ENCODE measurements at places on chromosomes 7 and 10.

DNA sequence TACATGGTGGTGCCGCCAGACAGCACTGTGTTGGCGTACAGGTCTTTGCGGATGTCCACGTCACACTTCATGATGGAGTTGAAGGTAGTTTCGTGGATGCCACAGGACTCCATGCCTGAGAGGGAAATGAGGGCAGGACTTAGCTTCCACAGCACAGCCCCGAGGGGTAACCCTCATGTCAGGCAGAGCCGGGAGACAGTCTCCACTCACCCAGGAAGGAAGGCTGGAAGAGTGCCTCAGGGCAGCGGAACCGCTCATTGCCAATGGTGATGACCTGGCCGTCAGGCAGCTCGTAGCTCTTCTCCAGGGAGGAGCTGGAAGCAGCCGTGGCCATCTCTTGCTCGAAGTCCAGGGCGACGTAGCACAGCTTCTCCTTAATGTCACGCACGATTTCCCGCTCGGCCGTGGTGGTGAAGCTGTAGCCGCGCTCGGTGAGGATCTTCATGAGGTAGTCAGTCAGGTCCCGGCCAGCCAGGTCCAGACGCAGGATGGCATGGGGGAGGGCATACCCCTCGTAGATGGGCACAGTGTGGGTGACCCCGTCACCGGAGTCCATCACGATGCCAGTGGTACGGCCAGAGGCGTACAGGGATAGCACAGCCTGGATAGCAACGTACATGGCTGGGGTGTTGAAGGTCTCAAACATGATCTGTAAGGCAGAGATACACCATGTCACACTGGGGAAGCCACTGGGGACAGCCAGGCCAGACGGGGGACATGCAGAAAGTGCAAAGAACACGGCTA, 104.6 kb upstream of the TNRC18 start:
- no peaks in the 10 kb centered on the region for H3K27me3 ChIP-seq
- DNase-seq: no peak
- H3K36me3 ChIP-seq: peaks cover 33% of the 10 kb centered on the region
- peak overlapping the region; percentile 91 for H3K4me3 ChIP-seq
- H3K4me1 ChIP-seq: peaks cover 40% of the 10 kb centered on the region
- peak overlapping the region; percentile 92 for H3K27ac ChIP-seq

GRCh38 chr10:52316500-52316899, 2.4 kb downstream of the DKK1 start:
- H3K27ac ChIP-seq: peak overlapping the region; percentile 29
- H3K36me3 ChIP-seq: no peaks in the 10 kb centered on the region
- peaks cover 61% of the 10 kb centered on the region for H3K4me1 ChIP-seq
- no peak for DNase-seq
- H3K27me3 ChIP-seq: no peaks in the 10 kb centered on the region

DNA sequence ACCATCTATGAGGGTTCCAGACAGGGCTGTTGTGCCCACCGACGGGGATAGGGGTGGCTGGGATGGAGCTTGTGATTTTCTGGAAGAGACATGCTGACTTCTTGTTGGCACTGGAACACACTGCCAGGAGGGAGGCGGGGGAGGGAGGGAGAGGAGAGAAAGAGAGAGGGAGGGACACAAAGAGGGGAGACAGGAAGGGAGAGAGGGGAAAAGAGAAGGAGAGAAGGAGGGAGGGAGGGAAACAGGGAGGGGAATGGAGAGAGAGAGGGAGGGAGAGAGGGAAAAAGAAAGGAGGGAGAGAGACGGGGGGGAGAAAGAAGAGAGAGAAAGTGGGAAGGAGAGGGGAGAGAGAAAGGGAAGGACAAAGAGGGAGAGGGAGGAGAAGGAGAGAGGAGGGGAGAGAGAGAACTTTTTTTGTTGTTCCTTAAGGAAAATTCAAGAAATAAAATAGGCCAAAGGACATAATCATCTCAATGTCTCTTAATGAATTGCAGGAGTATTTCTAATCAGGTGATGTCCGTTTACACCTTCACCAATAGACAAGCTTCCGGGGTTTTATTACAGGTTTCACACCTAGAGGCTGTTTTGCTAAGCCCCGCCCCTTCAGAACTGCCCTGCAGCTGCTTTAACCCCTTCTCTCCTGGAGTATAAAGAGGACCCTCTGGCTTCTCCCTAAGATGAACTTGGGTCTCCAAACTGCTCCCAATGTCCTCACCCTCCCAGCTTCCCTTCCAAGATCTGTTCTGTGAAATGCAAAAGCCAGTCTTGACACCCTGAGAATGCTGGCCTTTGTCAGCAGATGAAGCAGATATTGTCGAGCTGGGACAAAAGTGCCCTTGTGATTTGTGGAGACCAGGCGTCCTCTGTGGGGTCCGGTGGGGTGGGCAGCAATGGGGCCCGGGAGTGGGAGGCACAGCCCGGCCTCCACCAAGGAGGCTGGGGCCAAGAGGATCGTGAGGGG, 82.0 kb upstream of the GTF2IRD1 start:
- peaks cover 9% of the 10 kb centered on the region for H3K4me1 ChIP-seq
- H3K4me3 ChIP-seq: no peak overlapping the region
- no peak for DNase-seq
- H3K27ac ChIP-seq: no peak overlapping the region
- no peaks in the 10 kb centered on the region for H3K27me3 ChIP-seq

DNA sequence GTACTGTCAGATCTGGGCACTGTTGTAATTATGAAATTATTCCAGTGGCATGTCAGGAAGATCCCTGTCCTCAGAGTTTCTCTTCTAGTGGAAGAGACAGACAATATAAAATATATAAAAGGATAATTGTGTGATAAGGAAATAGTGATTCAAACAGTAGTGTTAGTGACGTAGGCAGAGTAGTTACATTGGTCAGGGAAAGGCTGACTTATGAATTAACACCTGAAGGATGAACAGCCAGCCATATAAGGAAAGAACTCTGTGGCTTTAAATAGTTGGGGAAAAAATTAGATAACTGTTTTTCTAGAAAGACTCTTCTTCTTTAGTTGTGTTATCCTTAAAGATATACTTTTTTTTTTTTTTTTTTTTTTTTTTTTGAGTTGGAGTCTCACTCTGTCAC, 37.7 kb downstream of the WAC start:
- H3K27me3 ChIP-seq: no peaks in the 10 kb centered on the region
- H3K36me3 ChIP-seq: peaks cover 13% of the 10 kb centered on the region
- H3K4me1 ChIP-seq: peaks cover 58% of the 10 kb centered on the region
- no peak for DNase-seq

DNA sequence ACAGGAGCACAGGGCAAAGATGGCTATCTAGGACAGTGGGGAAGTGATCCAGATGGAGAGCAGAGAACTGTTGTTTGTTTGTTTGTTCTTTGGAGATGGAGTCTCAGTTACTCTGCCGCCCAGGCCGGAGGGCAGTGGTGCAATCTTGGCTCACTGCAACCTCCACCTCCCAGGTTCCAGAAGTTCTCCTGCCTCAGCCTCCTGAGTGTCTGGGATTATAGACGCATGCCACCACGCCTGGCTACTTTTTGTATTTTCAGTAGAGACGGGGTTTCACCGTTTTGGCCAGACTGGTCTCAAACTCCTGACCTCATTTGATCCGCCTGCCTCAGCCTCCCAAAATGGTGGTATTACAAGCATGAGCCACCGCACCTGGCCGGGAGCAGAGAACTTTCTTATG, 20.9 kb downstream of the METTL2B start:
- H3K27me3 ChIP-seq: no peaks in the 10 kb centered on the region
- peaks cover 23% of the 10 kb centered on the region for H3K36me3 ChIP-seq
- no peaks in the 10 kb centered on the region for H3K4me1 ChIP-seq
- no peak overlapping the region for H3K27ac ChIP-seq
- DNase-seq: no peak

- no peaks in the 10 kb centered on the region for H3K27me3 ChIP-seq
- H3K4me1 ChIP-seq: peaks cover 26% of the 10 kb centered on the region
- no peak overlapping the region for H3K4me3 ChIP-seq
- no peaks in the 10 kb centered on the region for H3K36me3 ChIP-seq
These were observed 87.5 kb downstream of the GSAP start for GRCh38 chr7:77328669-77329068.

DNA sequence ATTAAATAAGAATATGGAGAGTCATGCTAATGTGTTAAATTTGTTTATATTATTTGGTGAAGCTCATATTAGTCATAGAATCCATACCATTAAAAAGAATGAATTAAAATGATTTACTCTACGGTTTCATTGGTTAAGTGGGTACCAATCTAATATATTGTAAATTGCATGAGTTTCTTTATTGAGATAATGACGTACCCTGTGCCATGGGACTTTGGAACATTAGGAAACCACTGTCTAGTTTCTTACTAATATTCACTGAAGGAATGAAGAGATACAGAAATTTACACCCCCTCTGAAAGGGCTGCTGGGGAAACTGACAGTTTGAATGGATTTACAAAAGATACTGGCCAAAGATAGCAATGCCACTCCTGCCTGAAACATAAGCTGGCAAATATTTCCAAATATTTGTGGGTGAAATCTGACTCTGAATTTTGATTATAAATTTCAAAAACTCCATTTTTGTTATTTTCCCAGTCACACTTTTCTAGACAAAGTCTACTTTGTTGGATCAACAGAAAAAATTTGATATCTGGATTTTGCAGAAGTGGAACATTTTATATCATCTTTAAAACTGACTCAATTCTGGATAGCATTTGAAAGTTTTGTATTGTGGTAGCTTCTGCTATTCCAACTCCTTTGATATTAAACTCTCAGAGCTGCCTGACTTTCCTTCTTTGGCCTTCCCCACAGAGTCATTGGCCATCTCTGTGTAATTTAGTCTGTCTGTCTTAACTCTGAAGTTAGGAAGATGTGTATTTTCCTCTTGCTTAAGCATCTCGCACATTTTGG, 22.3 kb downstream of the MDFIC start:
- DNase-seq: no peak
- peaks cover 26% of the 10 kb centered on the region for H3K36me3 ChIP-seq
- H3K27ac ChIP-seq: peak overlapping the region; percentile 85
- peaks cover 21% of the 10 kb centered on the region for H3K4me1 ChIP-seq
- H3K27me3 ChIP-seq: no peaks in the 10 kb centered on the region

GRCh38 chr10:5566614-5567013, 41.9 kb downstream of the CALML3 start:
- H3K4me1 ChIP-seq: peaks cover 30% of the 10 kb centered on the region
- no peak overlapping the region for H3K4me3 ChIP-seq
- no peaks in the 10 kb centered on the region for H3K36me3 ChIP-seq
- H3K27ac ChIP-seq: no peak overlapping the region
- DNase-seq: no peak

GRCh38 chr7:29765490-29765889, 40.8 kb upstream of the WIPF3 start:
- H3K27me3 ChIP-seq: peaks cover 66% of the 10 kb centered on the region
- DNase-seq: no peak
- no peaks in the 10 kb centered on the region for H3K36me3 ChIP-seq
- no peak overlapping the region for H3K4me3 ChIP-seq

- no peak overlapping the region for H3K4me3 ChIP-seq
- peaks cover 4% of the 10 kb centered on the region for H3K4me1 ChIP-seq
- H3K27me3 ChIP-seq: no peaks in the 10 kb centered on the region
- no peak for DNase-seq
- peaks cover 24% of the 10 kb centered on the region for H3K36me3 ChIP-seq
- no peak overlapping the region for H3K27ac ChIP-seq
These were observed 8.1 kb upstream of the CROT start for GRCh38 chr7:87337331-87337730.

DNA sequence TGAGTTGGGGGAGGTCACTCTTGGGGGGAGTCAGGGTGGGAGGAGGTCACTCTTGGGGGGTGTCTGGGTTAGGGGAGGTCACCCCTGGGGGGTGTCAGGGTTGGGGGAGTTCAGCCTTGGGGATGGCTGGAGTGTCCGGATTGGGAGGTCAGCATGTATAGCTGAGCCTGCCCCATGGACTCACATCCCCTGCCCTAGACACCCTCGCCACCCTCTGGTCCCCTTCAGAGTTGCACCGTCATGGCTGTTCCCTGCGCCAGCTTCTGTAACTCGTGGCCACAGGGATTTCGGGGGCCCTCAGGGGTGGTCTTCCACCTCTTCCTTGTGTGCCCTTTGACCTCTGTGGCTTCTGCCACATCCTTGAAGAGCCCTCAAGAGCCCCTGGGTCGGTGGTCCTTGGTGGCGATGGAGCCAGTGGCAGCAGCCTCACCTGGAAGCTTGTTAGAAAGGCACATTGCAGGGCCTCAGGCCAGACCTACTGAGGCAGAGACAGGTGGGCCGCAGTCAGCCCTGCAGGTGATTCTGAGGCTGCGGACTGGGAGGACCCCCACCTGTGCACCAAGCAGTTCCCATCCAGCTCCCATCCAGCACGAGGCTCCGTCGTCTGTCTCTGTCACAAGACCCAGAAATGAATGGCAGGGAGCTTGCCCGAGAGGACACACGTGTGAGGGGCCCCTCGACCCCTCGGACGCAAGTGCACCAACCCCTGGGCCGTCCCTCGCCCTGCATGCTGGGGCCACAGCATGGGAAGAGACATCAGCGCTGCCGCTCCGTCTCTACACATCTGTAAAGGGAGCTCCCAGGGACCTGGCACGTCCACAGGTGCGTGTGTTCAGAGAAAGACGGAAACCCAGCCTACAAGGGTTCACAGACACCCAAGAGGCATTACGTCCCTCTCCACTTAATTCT, 44.7 kb upstream of the SUN1 start:
- no peak overlapping the region for H3K27ac ChIP-seq
- DNase-seq: no peak
- no peak overlapping the region for H3K4me3 ChIP-seq
- H3K36me3 ChIP-seq: peaks cover 18% of the 10 kb centered on the region
- peaks cover 6% of the 10 kb centered on the region for H3K4me1 ChIP-seq

DNA sequence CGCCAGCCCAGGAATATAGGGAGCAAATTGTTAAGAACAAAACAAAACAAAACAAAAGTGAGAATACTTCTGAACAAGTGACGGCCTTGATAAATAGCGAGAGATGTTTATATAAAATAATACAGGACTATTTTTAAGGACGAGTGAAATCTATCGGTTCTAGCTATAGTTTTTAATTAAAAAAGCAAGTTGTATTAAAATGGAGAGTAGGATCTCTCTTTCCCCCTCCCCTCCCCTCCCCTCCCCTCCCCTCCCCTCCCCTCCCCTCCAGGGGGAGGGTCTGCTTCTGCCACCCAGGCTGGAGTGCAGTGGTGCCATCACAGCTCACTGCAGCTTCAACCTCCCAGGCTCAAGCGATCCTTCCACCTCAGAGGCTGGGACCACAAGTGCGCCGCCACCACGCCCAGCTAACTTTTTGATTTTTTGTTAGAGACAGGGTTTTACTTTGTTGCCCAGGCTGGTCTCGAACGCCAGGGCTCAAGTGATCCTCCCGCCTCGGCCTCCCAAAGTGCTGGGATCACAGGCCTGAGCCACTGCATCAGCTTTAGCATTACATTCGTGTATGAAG, 440 bp upstream of the TCAF1 start:
- H3K4me3 ChIP-seq: peak overlapping the region; percentile 90
- no peaks in the 10 kb centered on the region for H3K27me3 ChIP-seq
- peaks cover 26% of the 10 kb centered on the region for H3K4me1 ChIP-seq
- peak overlapping the region; percentile 96 for H3K27ac ChIP-seq
- no peaks in the 10 kb centered on the region for H3K36me3 ChIP-seq

- no peak overlapping the region for H3K27ac ChIP-seq
- peaks cover 7% of the 10 kb centered on the region for H3K4me1 ChIP-seq
These were observed 50.2 kb upstream of the PDCD4 start for GRCh38 chr10:110821508-110821907.
